ENCODE measurements at places on chromosomes 5 and 9.

DNA sequence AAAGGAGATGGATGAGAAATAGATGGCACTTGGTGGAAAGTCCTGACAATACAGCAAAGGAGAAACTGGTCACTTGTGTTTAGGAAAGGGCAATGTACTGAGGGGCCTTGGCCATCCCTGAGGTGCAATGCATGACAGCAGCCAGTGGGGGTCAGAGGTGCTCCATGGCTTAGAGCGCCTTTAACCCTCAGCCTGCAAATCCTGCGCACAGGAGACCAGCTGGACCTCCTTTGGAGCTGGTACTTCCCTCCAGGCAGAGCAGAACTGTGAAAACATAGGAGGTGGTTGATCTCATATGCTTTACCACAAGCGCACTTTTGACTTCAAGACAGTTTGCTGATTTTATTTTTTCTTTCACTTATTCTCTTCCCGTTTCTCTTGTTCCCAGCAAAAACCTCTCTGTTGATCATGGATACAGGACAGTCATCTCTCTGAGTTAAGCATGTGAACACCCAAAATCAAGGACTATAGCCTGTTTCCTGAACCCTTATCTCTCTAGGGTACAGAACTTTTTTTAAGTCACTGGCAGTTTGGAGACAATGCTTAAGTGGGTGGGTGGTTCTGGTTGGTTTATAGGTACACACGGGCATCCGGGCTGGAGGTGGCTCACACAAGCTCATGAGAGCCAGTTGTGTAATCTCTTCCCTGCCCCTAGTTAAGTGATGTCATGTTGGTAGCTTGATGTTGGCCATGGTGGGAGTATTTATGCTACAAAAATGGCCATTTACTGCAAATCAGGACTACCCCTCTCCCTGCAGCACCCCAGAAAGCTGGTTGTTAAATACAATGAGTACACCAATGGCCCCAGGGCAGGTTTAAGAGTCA, 37.6 kb upstream of the ANKRD55 start:
- DNase-seq: peak; percentile 58

DNA sequence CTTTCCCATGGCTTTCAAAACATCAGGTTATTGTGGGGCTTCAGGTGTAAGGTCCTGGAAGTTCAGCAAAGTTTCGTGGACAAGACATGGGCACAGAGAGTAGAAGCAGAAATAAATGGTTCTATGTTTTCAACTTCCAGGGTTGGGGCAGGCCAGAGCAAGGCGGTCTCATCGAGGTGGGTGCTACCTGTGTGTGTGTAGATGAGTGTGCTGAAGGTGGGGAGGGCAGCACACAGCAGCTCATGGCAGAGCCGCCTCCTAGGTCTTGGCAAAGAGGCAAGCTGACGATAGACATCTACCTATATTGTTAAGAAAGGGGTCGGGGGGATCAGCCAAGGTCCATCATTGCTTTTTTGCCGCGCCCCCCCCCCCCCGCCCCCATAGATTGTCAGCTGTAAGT, 3.8 kb downstream of the RAB24 start:
- no peak for DNase-seq

DNA sequence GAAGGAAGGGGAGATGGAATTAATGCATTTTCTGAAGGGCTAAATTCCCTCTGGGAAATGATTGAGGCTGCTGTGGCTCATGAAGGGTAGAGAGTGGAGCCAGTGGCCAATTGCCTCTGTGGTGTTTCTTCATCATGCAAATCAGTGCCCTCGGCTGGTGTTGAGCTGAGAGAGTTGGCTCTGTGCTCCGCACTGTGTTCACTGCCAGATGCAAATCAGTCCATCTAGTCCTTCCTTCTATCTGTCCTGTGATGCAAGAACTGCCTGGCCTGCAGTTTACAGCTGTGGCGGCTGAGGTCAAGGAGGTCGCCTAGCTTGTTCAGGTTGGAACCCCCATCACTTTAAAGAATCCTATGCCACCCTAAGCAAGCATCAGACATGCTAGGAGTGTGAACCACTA, 6.0 kb downstream of the TMEM171 start:
- no peak for DNase-seq

DNA sequence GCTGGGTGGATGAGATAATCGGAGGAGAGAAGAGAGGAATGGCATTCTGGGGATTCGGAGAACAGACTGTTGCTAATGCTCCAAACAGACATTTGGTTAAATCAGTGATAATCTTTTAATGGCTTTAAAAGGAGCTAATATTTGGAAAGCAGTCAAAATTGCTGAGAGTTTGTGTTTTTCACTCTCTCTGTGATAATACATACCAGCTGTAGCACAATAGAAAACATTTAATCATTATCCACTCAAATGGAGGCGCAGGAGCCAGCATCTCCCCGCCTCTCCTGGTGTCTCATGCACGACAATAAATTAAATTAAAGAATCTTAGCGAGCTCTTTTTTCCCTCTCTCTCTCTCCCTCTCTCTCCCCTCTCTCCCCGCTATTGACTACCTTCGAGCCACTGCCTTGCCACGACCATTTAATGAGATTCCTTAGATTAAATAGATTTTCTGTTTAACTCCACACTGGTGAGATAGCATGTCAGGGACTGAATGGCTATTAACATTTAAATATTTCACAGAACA, 268.6 kb upstream of the MVB12B start:
- DNase-seq: no peak

DNA sequence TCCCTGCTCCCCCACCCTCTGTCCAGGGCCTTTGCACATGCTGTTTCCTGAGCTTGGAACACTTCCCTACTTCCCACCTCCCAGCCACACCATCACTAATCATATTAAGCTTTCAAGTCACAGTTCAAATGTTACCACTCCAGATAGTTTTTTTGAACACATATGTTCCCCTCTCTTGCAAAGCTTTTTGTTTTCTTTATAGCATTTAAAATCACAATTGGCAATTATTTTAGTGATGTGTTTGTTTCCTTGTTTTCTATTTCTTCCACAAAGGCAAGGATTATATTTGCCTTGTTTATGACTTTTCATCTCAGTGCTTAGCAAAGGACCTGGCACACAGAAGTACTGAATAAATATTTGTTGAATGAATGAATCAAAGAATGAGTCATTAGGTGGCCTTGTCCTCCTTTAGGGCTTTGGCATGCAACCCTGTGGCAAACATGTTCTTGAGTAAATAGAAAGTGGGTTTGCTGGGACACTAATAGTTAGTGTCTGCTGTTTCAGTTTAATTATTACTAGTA, 386.8 kb downstream of the FGF10 start:
- no peak for DNase-seq

- peak; percentile 61 for DNase-seq
Observed at GRCh38 chr9:120892748-120893610, 16.0 kb upstream of the PHF19 start.

DNA sequence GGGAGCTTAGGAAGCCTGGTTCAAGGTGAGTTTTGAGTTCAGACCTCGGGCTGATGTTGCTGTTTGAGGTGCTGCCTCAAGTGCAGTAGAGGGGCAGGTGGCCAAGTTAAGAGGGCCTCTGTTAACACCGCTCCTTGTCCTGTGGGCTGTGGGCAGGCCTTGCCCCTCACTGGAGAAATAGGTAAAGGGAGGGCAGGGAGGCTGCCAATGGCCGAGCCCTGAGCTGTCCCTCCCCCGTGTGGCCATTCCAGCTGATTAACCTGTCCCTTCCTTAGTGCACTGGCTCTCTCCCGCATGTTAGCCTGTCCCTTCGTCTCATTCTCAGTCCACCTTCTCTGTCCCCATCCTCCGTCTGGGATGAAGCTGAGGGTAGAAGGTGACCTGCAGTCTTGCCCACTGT, 21.4 kb downstream of the CNTFR start:
- no peak for DNase-seq

DNA sequence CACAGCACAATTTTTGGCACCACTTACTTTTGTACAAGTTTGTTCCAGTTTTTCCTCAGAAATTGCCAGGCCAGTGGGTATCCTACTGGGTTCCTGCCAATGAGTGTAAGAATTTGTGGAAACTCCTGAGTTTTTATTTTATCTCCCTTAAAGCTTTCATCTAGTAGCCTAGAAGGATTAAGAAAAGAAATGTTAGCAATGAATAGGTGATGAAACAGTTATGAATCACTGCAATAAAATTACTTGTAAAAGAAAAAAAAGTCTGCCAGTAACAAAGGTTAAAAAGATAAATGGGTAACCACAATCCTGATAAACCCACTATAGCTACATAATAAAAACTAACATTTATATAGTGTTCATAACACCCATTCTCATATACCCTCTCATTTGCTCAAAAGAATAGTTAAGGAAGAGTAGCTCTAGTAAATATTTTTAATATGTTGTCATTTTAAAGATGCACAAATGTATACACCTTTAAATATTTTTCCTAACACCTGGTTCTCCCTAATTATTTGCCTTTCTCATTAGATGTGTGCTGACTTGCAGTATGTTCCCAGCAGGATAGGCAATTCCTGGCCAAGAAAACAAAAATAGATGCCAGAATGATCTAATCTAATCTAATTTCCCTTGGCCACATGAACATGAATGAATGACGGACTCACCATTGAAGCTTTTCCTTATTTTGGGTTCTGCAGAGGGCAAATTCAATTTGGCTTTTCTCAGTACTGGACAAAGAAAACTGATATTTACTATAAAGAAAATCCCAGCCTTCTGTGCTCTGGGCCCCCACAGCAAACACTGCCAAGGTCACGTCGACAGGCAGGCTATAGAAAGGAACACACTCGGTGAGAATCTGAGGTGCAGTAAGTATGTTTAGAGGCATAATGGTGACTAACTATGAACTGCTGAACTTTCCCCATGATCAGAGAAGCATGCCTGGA, 26.4 kb downstream of the ERAP1 start:
- no peak for DNase-seq

All from NCI-H2081 (cell line).